ENCODE measurements at places on chromosomes 2 and 18. TPM values are rescaled to one million over a fixed set of nuclear protein-coding genes. Genes with fewer than 3 reads are reported as not detected.

The SMAD7 gene
- 7.9 TPM for total RNA-seq

DNA sequence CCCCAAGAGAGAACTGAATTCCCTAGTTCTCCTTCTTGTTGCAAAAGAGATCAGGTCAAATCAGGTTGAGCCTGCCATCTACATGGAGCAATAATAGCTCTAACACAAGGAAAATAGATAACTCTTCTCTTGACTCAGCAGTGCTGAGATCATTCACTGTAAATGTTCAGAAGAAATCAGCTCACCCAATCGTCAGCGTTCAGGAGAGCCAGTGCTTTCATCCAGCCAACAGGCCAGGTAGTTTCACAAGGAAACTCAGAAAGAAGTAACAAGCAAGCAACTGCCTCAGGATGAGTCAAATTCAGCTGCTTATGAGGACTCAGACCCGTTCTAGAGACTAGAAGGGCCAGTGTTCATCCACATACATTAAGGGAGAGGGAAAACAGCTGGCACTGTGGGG is 5.9 kb downstream of the LMAN2L start:
- no peaks in the 10 kb centered on the region for H3K27me3 ChIP-seq
- peaks cover 12% of the 10 kb centered on the region for H3K36me3 ChIP-seq
- peaks cover 11% of the 10 kb centered on the region for H3K4me1 ChIP-seq
- DNase-seq: no peak
- H3K27ac ChIP-seq: no peak overlapping the region

DNA sequence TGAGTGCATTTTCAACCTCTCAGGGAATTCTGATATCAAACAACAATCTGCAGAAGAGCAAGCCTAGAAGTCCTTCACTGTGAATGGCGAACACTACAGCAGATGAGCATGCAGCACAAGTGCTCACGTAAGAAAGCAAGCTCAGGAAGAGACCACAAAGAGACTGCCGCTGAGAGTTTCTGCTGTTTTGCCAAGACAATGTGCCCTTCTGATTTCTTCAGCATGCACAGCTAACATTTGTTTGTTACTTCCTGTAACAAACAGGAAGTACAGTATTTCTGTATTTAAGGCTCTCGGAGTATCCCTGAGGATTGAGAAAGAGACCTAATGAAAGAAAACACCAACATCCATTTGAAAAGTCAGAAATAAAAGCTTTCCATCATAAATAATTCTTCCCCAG is 45.9 kb downstream of the MBOAT2 start:
- no peaks in the 10 kb centered on the region for H3K4me1 ChIP-seq
- H3K27ac ChIP-seq: no peak overlapping the region
- no peaks in the 10 kb centered on the region for H3K27me3 ChIP-seq
- no peak overlapping the region for H3K4me3 ChIP-seq

DNA sequence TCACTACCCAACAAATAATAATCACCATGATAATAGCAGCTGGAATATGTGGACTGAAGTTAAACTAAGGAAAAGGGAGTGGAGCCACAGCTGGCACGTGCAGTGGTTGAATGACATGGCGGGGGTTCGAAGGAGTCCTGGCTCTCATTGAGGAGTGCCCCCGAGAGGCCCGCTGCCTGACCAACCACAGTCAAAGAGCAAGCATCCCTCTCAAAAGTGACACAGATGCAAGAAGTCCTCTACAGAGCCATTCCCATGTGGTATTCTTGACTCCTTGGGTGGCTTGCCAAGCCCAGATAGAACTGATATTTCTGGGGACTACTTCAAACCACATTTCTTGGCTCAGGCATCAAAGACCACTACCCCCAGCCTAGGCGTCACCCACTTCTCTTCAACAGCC is 405.1 kb downstream of the TNS1 start:
- H3K4me3 ChIP-seq: no peak overlapping the region
- H3K27me3 ChIP-seq: peaks cover 99% of the 10 kb centered on the region
- no peak overlapping the region for H3K27ac ChIP-seq
- no peaks in the 10 kb centered on the region for H3K36me3 ChIP-seq
- no peaks in the 10 kb centered on the region for H3K4me1 ChIP-seq
- DNase-seq: no peak

DNA sequence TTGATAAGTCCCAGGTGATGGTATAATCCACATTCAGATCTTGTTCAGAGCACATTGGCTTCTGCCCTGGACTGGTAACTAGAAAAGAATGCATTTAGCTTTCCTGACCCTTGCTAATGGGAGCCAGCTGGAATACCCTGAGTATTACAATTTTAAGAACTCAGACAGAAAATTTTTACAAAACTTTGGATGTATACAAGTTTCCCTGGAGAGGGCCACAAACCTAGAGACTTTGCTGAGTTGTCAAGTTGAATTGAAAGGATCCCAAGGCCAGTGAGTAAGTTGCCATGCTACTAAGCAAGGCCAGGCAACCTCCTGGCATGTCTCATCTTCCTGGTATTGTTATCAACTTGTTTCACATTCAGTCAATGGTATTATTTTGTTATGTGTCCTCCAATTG is 20.0 kb upstream of the NABP1 start:
- peak; percentile 16 for DNase-seq
- peaks cover 7% of the 10 kb centered on the region for H3K4me1 ChIP-seq
- no peak overlapping the region for H3K27ac ChIP-seq
- H3K36me3 ChIP-seq: no peaks in the 10 kb centered on the region
